Thoracic aorta (tissue), 2 donors: ENCODE measurements at places on chromosomes 1 and 21.

- no peak overlapping the region for H3K27ac ChIP-seq
- no peak overlapping the region for H3K4me3 ChIP-seq
- DNase-seq = no peak
- H3K36me3 ChIP-seq = no peaks in the 10 kb centered on the region
- H3K4me1 ChIP-seq = no peaks in the 10 kb centered on the region
Measured at GRCh38 chr1:47913225-47913823, 83.9 kb downstream of the TRABD2B start.

GRCh38 chr1:230758709-230759368, 11.7 kb downstream of the CAPN9 start:
- H3K36me3 ChIP-seq = no peaks in the 10 kb centered on the region
- H3K4me1 ChIP-seq = no peaks in the 10 kb centered on the region
- no peak for DNase-seq
- H3K27ac ChIP-seq = no peak overlapping the region

GRCh38 chr1:9246841-9247785, 12.5 kb downstream of the H6PD start:
- H3K36me3 ChIP-seq = peaks cover 19% of the 10 kb centered on the region
- H3K4me3 ChIP-seq = no peak overlapping the region
- H3K27me3 ChIP-seq = no peaks in the 10 kb centered on the region
- no peak overlapping the region for H3K27ac ChIP-seq
- H3K4me1 ChIP-seq = peaks cover 52% of the 10 kb centered on the region
- no peak for DNase-seq

DNA sequence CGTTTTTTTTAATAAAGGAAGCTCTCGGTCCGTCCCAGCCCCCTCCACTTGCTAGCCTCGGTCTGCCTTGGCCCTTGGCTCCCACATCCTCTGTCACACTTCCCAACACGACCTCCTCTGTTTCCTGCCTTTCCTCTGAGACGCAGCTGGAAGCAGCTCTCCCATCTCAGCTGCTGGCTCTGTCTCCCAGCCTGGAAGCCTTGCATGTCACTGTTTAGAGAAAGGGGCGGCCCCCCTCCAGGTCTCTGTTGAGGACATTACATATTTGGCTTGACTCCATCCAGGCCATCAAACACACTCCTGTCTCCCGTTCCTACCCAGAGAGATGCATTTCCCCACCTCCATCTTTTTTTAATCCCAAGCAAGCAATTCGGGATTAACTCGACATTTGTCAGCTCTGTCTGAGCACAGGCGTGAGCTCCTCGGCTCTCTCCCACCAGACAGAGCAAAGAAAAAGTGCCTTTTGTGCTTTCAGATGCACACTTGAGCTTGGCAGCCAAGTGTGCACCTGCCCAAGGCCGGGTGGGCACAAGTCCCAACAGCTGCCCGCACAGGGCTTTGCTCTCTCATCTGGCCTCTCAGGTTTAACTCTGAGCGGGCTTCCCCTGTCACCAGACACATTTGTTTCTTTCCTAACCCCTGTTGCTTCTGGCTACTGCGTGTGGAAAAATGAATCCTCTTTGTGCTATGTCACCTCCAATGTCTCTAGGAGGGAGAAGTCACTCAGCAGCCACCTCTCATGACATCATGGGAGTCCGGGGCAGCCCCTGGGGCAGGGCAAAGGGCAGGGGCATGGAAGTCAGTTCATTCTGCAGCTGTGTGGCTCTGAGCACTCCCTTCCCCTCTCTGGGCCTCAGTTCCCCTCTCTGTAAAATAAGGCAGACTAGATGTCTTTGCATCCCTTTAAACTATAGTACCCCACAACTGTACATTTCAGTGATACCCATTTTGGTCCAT, 108.3 kb downstream of the KCND3 start:
- H3K27ac ChIP-seq = no peak overlapping the region
- no peak overlapping the region for H3K4me3 ChIP-seq
- no peak for DNase-seq
- peaks cover 4% of the 10 kb centered on the region for H3K4me1 ChIP-seq
- H3K27me3 ChIP-seq = no peaks in the 10 kb centered on the region
